ENCODE measurements at places on chromosomes 5 and 9. TPM values are rescaled to one million over a fixed set of nuclear protein-coding genes. Genes with fewer than 3 reads are reported as not detected.

Gene GDNF
- 1.0 TPM for total RNA-seq

Gene F2RL1
- total RNA-seq: 144 TPM

Gene PGM5
- 0.79 TPM for total RNA-seq

Gene SLC6A7
- total RNA-seq: not detected

Gene SGTB
- total RNA-seq: 10.5 TPM

Gene PDGFRB
- total RNA-seq: 17.1 TPM

Gene KLF4
- 38.7 TPM for total RNA-seq

Gene GFI1B
- total RNA-seq: not detected

Gene F2RL2
- 2.0 TPM for total RNA-seq

Gene TBC1D13
- 17.7 TPM for total RNA-seq

Gene LCN15
- not detected for total RNA-seq

Gene PIP5KL1
- total RNA-seq: 4.2 TPM

Gene EIF4E1B
- total RNA-seq: not detected

DNA sequence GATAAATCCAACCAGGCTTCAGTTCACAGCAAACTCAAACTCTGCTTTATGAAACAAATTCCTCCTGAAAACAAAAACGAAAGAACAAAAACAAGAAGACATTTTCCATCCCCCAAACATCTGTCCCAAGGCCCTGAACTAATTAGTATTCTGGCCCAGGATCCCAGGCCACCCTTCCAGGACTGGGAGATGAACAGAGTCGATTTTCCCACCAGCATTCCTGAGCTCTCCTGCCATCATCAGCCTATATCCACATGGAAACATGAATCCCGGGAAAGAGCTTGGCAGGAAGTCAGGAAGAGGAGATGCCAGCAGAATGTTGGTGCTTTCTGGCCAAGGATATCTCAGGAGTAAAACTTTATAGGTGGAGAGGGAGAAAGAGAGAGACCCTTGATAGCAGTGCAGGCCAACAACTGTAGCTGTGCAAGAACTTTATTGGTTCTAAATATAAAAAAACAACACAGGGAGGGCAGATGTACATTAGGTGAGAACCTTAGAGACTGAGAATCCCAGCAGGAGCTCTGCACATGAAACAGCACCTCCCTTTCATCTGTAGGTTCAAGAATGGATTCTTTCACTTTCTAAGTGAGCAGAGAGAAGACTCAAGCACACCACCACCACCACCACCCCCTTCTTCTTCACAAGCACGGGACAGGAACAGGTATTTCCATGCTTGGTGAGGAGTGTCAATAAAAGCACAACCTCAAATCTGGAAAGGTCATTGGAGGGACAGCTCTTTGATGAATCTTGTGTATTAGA lies 190.7 kb upstream of the TAS2R1 start:
- DNase-seq: no peak

DNA sequence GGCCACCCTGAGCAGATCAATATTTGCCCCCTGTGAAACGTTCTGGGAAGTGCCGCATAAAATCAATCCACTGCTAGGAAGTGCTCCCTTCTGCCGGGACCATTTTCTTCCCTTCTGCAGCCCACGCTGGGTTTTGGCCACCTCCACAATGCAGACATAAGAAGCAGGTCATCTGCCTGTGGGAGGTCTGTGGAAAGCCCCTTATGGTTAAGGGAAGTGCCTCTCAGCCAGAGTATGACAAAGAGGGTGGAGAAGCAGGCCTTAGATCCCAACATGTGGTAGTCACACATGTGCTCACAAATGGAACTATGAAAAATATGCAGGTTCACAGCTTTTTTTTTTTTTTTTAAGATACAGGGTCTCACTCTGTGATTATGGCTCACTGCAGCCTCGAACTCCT lies 82.8 kb downstream of the SLC1A3 start:
- no peak for DNase-seq

DNA sequence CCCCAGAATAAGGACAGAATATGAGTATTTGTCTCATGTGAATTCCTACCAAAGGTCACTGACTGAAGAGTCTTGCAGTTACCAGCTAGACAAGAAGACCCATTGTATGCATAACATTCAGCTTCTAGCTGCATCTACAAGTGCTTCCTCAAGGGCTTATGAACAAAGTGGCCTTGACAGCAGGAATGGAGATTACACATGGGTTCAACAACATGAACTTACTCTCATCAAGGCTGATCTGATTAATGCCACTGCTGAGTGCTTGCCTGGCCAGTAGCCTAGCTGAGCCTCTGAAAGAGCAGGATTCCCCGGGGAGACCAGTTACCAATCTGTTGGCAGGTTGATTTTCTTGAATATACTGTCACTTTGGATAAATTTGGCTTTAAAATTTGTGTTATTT lies 76.7 kb upstream of the CHD1 start:
- DNase-seq: no peak

- DNase-seq: no peak
These were observed 300.7 kb downstream of the KDM4C start for GRCh38 chr9:7058473-7058872.

DNA sequence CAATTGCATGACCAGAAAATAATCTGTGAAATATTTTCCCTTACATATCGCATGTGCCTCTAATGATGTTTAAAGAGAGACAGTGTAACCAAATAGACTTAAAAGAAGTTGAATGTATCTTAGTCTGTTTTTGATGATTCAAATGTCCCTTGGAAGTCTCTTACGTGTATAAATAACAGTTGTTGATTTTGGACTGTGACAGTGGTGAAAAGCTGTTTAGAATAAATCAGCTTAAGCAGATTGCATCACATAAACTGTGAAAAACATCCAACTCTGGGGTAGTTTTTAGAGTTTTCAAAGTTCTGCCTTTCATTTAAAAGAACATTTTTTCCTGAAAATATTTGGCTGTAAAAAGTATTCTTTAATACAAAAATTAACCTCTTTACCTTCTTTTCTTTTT lies 301.1 kb downstream of the PRR16 start:
- DNase-seq: no peak

DNA sequence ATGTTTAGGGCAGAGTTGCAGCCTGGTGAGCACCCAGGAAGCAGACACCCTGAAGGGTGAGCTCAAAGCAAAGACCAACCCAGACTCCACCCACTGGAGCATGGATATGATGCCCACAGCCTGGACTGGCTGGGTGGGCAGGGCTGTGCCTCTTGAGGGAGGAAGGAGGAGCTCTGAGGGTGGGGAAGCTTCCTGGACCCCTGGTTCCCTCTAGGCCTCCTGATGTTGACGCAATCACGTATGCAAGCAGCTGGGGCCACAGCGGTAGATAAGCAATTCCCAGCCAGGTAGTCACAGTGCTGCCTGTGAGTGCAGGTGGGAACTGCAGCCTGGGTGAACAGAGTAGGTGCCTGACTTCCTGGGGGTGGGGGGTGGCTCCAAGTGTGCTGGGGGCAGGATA lies 271.5 kb downstream of the CDK5RAP2 start:
- no peak for DNase-seq

DNA sequence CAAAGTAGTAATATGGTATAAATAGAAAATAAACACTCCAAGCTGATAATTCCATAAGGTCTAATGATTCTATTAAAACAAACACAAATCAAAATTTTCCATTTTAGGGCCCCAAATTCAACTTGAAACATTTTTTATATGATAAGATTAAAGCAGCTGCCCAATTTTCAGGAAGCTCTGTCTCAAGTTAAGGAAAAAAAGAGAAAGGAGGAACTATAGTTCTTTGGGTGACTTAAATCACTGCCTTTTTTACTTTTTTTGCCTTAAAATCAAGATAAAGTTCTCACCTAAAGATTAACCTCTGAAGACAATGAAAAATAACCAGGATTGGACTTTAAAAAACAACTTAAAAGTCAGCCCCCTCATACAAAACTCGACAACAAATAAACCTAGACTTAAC lies 76.0 kb upstream of the IFNE start:
- no peak for DNase-seq

- DNase-seq: no peak
These were observed 65.2 kb upstream of the ADRA1B start for GRCh38 chr5:159851053-159851452.

DNA sequence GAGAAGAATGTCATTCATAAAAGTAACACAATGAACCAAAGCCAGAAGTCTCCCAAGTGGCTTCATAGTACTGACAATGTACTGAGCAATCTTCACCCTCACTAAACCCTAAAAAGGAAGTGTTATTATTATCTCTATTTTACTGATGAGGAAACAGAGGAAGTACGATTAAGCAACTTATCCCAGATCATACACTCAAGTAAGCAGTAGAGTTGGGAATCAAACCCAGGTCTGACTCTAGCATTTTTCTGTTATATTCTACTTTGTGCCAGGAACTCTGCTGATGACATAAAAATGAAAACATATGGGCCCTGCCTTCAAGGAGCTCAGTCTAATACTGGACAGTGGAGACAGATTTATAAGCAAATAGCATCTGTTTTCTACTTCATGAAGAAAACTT lies 109.2 kb downstream of the RAPGEF6 start:
- DNase-seq: no peak

- no peak for DNase-seq
These were observed 199.9 kb upstream of the CDKN2B start for GRCh38 chr9:22208846-22209585.

DNA sequence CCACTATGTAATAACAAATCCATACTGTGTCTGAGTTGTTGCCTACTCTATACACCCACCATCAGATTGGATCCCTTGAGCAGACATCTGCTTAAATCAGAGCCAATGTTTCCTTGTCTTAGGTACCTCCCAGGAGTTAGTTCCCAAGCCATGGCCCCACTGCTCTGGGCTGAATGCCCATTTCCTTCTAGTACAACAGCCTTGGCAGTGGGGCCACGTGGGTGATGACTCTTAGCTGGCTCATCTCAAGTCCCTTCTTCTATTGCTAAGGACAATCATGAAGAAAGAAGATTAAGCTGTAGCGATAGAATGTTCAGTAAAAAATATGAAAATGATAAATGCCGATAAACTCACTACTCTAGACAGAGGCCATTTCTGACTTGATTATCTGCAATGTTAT lies 16.6 kb downstream of the PTGR1 start:
- DNase-seq: no peak

DNA sequence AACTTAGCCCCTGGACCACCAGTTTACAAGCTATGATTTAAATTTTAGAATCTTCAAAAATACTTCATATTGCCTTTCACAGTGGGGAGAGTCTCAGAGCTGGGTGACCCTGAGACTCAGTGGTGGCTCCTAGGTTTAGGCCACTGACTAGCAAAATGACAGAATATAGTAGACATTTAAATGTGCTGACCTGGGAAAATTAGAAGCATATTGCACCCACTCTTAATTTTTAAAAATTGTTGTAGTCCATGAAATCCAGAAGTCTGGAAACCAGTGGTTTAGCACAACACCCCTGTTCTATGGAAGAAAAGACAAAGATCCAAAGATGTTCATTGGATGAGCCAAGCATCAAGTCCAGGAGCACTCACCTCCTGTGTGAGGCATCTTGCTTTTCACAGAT lies 75.0 kb upstream of the PAPPA start:
- DNase-seq: no peak

- DNase-seq: no peak
These were observed 67.9 kb downstream of the TEK start for GRCh38 chr9:27176971-27177370.

DNA sequence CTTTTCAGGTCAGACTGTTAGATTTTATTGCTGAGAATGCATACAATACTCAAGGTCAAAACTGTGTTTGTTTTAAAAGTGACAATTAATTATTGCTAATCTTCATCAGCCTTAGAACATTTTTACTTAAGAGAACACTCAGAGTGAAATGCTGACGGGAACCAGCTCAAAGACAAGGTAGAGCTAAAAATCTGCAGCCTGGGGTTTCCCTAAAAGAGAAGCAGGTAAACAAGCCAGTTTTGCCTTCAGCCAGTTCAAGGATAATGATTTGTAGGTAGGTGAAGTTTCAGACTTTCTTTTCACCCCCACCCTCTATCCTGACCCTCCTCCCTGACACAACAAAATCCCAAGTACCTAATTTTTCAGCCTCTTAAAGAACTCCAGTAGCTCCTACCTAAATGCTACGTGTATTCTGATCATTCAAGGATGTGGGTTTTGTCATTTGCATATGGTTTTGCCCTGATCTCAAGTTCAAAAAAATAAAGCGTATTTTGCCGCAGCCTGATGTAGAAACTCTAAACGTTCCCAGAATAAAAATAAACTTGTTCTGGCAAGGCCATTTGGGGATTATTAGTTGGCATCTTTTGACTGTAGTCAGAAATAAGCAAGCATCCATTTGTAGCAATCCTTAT lies 407.2 kb downstream of the EFNA5 start:
- DNase-seq: no peak

- DNase-seq: peak; percentile 93
These were observed 170.5 kb downstream of the ARHGEF28 start for GRCh38 chr5:73796164-73797131.

DNA sequence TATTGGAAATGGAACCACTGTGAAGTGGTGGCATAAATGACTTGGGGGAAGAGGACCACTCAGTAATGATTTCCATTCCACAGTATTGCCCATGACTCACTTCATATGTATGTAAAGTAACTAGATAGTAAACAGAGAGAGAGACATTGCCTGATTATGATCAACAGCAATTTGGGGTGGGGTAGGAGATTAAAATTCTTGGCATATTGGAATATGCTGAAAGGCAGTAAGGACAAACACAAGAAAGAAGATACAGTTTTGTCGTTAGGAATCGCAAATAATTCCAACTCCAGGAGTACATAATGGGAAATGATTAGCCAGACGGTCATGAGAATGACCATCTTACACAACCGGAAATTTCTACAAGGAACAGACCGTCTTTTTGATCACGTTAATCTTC lies 1.5 kb upstream of the HMGCS1 start:
- DNase-seq: no peak

DNA sequence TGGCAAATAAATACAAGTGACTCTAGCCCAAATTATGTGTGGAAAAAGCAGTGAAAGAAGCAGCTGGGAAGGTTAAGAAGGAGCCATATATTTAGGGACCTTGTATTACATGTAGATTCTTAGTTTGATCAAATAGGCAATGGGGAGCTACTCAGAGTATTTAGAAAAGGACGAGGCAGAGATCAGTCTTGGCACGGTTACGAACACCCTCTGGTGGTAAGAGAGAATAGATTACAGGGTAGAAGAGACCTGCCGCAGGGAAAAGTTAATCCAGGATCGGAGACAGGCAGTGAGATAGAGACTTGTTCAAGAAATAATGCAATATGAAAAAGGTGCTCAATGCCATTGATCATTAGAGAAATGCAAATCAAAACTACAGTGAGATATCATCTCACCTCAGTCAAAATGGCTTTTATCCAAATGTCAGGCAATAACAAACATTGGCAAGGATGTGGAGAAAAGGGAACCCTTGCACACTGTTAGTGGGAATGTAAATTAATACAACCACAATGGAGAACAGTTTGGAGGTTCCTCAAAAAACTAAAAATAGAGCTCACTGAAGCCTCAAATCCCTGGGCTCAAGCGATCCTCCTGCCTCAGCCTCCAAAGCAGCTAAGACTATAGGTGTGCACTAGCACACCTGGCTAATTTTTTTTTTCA lies 12.0 kb downstream of the INIP start:
- DNase-seq: no peak

Measured in kidney epithelial cell (primary cell).